ENCODE measurements at places on chromosomes 5 and 9.

GRCh38 chr5:38543886-38544285, 12.6 kb downstream of the LIFR start:
- DNase-seq, result no peak

- DNase-seq, result no peak
Observed at GRCh38 chr5:6490246-6490645, 41.6 kb downstream of the UBE2QL1 start.

DNA sequence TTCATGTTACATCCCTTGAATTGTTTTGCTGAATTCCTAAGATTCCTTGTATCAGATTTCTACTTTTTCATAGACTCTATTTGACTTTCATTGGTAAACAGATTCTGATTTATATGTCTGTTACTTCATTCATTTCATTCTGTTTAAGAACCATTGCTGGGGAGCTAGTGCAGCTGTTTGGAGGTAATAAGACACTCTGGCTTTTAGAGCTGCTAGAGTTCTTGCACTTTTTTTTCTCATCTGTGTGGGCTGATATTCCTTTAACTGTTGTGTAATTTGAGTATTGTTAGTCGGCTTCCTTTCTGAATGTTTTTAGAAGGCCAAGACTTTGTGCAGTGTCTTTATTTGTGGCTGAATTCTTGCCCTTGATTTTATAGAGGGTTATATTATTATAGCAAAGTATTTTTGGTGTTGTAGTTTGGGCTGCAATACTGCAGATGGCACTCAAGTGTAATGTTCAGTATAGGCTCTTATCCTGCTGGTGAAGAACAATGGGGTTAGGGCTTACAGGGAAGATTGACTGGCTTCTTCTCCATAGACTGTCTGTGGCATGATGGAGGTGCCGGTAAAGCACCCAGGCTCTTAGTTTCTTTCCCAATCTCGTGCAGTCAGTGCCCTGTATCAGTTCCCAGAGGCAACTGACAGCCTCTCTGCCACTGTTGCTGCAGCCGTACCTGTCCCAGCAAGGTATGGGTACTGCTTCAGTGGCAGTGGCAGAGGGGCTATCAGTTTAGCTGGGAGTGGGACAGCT, 162.2 kb downstream of the OXCT1 start:
- peak; percentile 54 for DNase-seq

DNA sequence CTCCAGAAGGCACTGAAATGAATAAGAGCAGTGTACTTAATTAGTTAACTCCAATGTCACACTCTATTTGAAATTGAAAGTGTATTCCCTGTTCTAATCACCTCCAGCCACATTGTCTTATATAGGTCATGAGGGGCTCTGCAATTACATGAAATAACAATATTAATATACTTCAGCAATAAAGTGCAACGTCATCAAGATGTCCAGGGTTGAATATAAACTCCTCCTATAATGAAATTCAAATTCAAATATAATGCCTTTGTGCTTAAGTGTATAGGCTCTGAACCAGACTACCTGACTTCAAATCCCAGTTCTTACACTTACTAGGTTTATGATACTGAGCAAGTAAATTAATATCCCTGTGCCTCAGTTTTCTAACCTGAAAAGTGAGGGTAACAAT, 195.6 kb upstream of the SMC2 start:
- DNase-seq, result no peak

DNA sequence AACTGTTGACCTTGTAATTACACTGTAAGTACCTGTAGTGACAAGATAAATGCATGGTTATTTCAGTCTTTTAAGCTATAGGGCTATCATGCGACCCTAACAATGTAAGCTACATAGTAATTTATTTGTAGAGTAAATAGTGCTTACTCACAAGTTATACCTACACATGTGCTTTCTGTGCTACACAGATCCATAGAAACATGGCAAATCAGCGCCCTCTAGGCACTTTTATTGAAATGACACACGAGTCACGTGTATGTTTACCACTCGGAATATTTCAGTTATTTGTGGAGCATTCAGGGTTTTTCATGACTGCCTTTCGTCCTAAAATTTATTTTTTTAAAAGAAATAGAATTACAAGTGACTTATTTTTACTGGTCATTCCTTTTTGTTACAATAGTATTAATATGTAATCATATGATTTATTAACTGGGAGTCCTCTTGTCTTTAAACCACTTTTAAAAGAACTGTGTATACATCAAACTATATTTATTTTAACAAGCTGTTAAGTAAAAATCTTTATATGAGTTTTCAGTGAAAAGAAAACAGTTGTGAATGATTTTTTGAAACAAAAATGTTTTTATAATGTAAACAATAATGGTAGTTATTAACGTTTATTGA, 1242.3 kb upstream of the WWC1 start:
- peak; percentile 91 for DNase-seq

GRCh38 chr5:53643445-53643844, 83.0 kb downstream of the NDUFS4 start:
- no peak for DNase-seq

Measured in NCI-H2081 (cell line).